ENCODE measurements at places on chromosomes 16 and 17.

DNA sequence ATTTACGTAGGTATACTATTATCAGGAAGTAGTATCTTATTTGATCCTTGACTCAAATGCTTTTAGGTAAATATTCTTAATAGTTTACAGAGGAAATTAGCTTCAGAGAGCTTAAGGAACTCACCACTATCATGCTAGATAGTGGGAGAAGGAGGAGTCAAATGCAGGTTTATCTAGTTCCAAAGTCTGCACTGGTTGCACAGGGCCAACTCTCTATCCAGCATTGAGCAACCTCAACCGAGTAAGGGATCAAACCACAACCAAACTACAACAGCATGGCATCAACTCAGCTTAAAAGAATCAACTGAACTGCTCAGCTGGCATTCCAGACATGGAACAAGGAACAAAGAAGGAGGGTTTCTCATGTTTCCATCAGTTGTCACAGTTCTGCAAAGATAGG is 306.0 kb downstream of the MAF start:
- DNase-seq, result no peak

- DNase-seq, result no peak
These were observed 6.8 kb downstream of the PIEZO1 start for GRCh38 chr16:88778271-88778525.

DNA sequence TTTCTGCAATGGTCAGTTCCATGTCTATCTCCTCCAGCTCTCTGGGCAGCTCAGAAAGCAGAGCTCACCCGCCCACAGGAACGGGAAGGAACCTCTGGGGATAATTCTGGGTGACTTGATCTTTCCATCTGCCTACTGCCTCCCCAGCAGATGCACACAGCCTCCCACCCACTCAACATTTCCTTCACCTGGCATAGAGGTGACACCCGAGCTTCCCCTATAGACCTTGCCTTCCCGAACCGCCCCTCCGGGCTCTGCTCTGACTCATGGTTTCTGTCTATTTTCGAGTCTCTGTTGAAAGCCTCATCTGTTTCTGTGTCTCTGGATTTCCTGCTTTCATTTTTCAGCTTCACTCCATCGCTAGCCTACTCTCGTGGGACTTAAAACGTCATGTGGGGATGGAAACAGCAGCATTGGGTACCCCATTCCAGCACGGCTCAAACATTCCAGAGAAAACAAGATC is 11.4 kb downstream of the GGA3 start:
- DNase-seq, result peak; percentile 87

DNA sequence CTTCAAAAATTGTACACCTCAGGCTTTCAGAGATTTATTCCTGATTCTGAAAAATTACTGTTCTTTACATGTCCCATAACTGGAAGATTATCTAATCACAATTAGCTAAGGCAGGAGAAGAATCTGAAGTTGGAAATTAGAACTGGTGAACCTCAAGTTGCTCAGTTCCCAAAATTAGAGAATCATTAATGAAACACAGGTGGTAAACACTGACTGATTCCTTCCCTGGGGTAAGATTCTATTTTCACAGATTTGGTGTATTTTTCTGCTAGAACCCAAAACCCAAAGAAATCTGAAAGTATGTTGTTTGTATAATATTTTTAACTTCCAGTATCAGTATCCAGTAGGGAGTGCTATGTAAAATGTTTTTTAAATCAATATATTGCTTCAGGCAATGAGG is 25.7 kb downstream of the PHKB start:
- DNase-seq, result no peak

DNA sequence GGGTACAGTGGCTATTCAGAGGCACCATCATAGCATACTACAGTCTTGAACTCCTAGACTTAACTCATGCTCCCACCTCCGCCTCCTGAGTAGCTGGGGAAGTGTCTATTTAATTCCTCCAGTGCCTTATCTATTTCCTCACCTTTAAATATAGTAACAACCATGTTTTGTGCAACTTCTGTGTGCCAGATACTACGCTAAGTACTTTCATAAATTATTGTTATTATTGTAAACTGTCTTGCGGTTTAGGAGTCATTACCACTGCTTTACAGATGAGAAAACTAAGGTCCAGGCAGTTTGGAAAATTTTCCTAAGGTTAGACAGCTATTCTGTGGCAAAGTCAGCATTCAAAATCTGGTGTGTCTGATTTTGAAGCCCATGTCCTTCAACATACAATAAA is 359.1 kb upstream of the XYLT1 start:
- no peak for DNase-seq

DNA sequence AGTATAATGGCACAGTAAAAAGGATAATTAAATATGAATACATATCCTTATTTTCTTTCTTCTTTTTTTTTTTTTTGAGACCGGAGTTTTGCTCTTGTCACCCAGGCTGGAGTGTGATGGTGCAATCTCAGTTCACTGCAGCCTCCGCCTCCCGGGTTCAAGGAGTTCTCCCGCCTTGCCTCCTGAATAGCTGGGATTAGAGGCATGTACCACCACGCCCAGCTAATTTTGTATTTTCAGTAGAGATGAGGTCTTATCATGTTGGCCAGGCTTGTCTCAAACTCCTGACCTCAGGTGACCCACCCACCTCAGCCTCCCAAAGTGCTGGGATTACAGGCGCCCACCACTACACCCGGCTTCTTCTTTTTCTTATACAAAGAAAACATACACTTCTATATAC is 12.0 kb downstream of the GABARAPL2 start:
- DNase-seq, result no peak
